B cell (primary cell): ENCODE measurements at places on chromosomes 16 and 17. TPM values are rescaled to one million over a fixed set of nuclear protein-coding genes. Genes with fewer than 3 reads are reported as not detected.

DNA sequence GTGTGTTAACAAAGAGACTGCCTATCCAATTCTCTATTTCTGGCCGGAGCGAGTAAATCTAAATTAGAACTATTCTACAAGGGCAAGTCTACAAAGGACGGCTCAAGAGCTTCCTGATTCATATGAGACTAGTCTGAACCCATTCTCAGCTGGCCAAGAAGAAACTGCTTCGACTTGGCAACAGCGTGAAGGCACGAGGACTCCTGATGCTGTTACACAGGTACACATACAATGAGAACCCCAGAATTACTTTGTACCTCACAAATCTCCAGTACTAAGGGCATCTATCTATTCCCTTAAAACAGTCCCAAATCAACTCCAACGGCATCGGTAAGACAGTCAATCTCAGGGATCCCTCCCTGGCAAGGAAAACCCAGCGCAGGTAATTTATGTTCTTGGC, 1.5 kb downstream of the CRK start:
- peaks cover 22% of the 10 kb centered on the region for H3K4me1 ChIP-seq
- no peak overlapping the region for H3K27ac ChIP-seq
- H3K36me3 ChIP-seq, result peaks cover 4% of the 10 kb centered on the region
- peak overlapping the region; percentile 68 for H3K4me3 ChIP-seq
- DNase-seq, result no peak

- H3K4me3 ChIP-seq, result no peak overlapping the region
- no peaks in the 10 kb centered on the region for H3K36me3 ChIP-seq
- DNase-seq, result no peak
- no peaks in the 10 kb centered on the region for H3K4me1 ChIP-seq
Measured at GRCh38 chr17:5809580-5810188, 225.4 kb upstream of the NLRP1 start.

- no peak overlapping the region for H3K27ac ChIP-seq
- no peak overlapping the region for H3K4me3 ChIP-seq
- no peak for DNase-seq
- H3K27me3 ChIP-seq, result no peaks in the 10 kb centered on the region
Measured at GRCh38 chr16:54522584-54522983, 236.0 kb upstream of the IRX3 start.

DNA sequence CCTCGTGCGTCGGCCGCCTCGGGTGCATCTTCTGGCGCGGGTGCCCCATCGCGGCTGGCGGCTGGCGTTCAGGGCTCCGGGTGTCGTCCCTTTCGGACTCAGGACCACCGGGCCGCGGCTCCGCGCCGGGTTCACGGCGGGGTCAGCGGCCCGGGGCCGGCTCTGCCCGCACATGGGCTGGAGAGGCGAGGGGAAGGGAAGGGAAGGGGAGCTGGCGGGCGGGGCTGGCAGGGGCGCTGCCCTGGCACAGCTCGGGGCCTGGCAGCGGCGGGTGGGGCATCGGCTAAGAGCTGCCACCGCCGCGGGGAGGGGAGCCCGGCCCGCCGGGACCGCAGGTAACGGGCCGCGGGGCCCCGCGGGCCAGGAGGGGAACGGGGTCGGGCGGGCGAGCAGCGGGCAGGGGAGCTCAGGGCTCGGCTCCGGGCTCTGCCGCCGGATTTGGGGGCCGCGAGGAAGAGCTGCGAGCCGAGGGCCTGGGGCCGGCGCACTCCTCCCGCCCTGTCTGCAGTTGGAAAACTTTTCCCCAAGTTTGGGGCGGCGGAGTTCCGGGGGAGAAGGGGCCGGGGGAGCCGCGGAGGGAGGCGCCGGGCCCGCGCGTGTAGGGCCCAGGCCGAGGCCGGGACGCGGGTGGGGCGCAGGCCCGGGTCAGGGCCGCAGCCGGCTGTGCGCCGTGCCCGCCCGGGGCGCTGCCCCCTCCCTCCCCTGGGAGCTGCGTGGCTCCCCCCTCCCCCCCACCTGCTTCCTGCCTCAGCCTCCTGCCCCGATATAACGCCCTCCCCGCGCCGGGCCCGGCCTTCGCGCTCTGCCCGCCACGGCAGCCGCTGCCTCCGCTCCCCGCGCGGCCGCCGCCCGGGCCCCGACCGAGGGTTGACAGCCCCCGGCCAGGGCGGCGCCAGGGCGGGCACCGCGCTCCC, 646 bp downstream of the HIC1 start:
- peak overlapping the region; percentile 52 for H3K4me3 ChIP-seq
- no peaks in the 10 kb centered on the region for H3K36me3 ChIP-seq
- H3K27me3 ChIP-seq, result no peaks in the 10 kb centered on the region

- peaks cover 56% of the 10 kb centered on the region for H3K36me3 ChIP-seq
- no peaks in the 10 kb centered on the region for H3K4me1 ChIP-seq
- no peaks in the 10 kb centered on the region for H3K27me3 ChIP-seq
- DNase-seq, result no peak
- no peak overlapping the region for H3K27ac ChIP-seq
- H3K4me3 ChIP-seq, result no peak overlapping the region
Measured at GRCh38 chr16:23410176-23410575, 42.8 kb downstream of the COG7 start.

DNA sequence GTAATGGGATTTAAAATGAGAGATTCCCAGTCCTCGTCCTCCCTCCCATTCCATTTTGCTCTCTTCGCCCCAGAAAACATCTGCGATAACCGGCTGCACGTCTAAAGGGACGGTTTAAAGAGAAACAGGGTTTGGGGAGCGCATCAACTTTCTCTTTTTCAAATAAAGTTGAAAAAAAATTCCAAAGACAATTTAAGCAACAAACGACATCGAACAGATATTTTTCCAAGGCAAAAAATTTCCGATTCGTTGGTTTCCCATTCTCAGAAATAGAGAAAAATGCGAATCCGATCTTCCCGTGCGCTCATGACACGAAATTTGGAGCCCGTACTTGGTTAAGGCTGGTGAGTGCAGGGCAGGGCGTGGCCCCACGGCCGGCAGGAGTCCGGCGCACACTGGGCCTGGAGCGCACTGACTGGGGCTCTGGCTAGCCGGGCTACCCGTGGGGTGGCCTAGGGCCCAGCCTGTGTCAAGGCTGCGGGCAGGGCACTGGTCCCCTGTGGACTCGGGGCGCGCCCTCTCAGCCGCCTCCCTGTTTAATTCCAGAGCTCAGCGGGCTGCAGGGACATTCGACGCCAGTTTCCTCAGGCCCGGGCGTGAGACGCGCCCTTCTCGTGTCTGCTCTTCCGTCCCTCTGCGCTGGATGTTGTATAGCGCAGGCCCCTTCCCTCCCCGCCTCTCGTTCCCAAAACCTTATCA, 17.9 kb upstream of the ZFHX3 start:
- H3K36me3 ChIP-seq, result no peaks in the 10 kb centered on the region
- H3K4me3 ChIP-seq, result no peak overlapping the region
- H3K27ac ChIP-seq, result no peak overlapping the region
- peaks cover 43% of the 10 kb centered on the region for H3K4me1 ChIP-seq
- no peak for DNase-seq
- peaks cover 72% of the 10 kb centered on the region for H3K27me3 ChIP-seq

DNA sequence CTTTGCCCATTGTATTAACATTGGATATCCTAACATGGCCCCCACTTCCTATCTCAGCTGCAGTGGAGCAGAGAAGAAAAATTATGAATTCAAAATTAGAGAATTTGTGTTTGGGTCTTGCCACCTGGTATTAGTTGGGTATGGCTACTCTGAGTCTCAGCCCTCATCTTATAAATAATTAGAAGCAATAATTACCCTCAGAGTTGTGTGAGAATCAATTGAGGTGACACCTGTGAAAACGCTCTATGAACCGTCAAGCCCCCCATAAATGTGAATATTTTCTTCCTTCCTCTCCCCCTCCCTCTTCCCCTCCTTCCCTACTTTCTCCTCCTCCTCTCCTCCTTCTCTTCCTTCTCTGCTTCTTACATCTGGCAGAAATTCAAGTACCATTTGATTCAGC, 8.9 kb upstream of the TOB1 start:
- H3K36me3 ChIP-seq, result no peaks in the 10 kb centered on the region
- peaks cover 22% of the 10 kb centered on the region for H3K4me1 ChIP-seq
- no peak for DNase-seq
- no peak overlapping the region for H3K27ac ChIP-seq
- no peaks in the 10 kb centered on the region for H3K27me3 ChIP-seq
- H3K4me3 ChIP-seq, result no peak overlapping the region

GRCh38 chr17:80464486-80464885, 11.9 kb downstream of the NPTX1 start:
- H3K27ac ChIP-seq, result no peak overlapping the region
- no peaks in the 10 kb centered on the region for H3K4me1 ChIP-seq
- no peaks in the 10 kb centered on the region for H3K36me3 ChIP-seq
- peaks cover 17% of the 10 kb centered on the region for H3K27me3 ChIP-seq
- no peak overlapping the region for H3K4me3 ChIP-seq

Gene TP53TG3C
- total RNA-seq, result not detected in 2 replicates

DNA sequence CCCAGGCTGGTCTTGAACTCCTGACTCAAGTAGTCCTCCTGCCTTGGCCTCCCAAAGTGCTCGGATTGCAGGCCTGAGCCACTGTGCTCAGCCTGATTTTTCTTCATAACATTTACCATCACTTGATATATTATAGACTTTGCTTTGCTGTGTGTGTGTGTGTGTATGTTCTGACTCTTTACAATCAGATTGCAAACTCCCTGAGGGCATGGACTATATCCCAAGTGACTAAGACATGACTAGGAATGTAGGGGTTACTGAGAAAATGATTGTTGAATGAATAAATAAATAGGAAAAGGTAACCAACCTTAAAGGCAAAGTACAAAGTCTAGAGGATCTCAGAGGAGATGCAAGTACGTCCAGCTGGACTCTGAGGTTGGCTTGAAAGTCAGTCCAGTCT, 9.6 kb upstream of the OR2C1 start:
- H3K36me3 ChIP-seq, result no peaks in the 10 kb centered on the region
- no peak overlapping the region for H3K27ac ChIP-seq
- no peak for DNase-seq

DNA sequence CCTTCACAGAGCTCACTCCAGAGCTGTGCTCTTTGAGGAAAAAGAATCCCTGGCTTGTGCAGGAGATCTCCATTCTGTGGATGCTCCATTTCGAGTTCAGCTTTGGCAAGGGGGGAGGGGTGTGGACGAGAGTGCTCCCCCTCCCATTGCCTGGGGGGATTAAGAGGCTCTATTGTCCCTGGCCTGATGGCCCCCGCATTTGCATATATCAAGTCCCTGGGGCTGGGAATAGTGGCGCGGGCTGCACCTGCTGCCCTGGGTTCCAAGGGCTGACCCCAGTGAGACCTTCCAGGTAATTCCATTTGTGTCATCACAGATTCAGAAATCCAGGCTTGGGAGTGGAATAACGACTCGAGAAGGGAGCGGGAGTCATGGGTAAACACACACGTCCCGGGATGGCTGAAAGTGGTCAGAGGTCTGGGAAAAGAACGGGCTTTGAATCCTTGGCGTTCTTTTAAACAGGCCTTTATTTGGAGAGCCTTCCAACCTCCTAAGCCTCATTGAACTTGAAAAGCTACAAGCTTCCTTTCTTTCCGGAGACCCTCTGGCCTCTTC, 479.3 kb downstream of the HS3ST3B1 start:
- H3K36me3 ChIP-seq, result no peaks in the 10 kb centered on the region
- no peak overlapping the region for H3K4me3 ChIP-seq
- no peak for DNase-seq
- no peaks in the 10 kb centered on the region for H3K4me1 ChIP-seq
- peaks cover 3% of the 10 kb centered on the region for H3K27me3 ChIP-seq
- H3K27ac ChIP-seq, result no peak overlapping the region

DNA sequence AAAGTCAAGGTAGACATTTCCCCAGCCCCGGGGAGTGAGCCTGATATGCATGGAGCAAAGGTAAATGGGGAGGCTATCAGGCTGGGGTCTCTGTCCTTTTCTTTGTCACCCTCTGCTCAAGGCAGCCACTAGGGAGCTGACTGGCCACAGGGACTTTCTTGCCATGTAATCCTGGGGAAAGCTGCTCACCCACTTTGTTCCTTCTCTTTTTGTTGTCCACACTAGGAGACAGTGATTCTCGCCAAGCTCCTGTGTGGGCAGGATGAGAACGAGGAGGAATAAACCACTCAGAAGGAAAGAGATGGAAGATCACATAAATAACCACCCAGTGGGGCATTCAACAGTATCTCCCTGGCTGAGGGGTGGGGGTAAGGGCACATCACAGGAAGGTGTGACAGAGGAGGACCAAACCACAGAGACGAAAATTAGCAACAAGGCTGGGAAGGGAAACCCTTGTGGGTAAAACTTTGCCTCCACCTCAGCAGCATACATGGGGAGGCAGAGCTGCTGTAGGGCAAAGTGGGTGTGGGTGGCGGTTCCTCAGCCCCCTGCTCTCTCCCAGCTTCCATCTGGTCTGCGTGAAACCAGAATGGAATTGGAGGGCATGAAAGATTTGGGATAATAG, 26.2 kb upstream of the CCL1 start:
- H3K27me3 ChIP-seq, result no peaks in the 10 kb centered on the region
- no peak for DNase-seq
- H3K4me1 ChIP-seq, result no peaks in the 10 kb centered on the region
- H3K4me3 ChIP-seq, result no peak overlapping the region

Gene KCNG4
- not detected in 2 replicates for total RNA-seq

DNA sequence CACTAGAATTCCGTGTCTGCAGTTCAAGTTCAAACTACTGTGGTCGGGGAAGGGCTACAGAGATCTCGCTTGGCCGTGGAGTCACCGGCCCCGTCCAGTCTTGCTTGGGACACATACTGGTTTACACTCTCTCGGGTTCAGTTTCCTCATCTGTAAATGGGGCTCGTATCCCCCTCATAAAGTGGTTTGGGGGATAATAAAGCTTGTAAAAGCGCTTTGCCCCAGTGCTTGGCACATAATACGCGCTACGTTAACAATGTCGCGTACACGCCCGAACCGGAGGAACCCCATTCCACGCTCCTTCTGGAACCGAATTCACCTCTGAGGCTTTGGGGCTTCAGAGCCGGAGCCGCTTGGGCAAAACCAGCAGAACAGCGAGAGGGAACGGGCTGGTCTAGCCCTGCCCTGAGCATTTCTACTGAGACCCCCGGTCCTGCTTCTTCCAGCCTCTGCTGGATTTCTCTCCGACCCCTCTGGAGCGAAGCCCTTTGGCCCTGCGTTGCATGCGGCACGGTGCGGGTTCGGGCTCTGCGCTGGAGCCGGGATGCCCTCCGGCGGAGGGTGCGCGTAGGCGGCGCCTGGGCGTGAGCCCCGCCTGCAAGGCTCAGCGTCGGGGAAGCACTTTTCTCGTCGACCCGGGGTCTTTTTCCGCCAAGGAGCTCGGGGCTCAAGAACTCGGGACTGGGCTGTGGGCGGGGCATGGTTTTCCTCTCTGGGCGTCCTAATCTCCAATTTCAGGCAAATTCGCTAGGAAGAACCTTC, 26.1 kb upstream of the HOXB13 start:
- H3K27me3 ChIP-seq, result peaks cover 80% of the 10 kb centered on the region
- peaks cover 41% of the 10 kb centered on the region for H3K4me1 ChIP-seq
- H3K36me3 ChIP-seq, result no peaks in the 10 kb centered on the region
- no peak overlapping the region for H3K4me3 ChIP-seq
- no peak overlapping the region for H3K27ac ChIP-seq
- DNase-seq, result peak; percentile 42

GRCh38 chr17:81517009-81517338, 4.4 kb upstream of the ACTG1 start:
- peaks cover 37% of the 10 kb centered on the region for H3K4me1 ChIP-seq
- no peaks in the 10 kb centered on the region for H3K27me3 ChIP-seq
- no peak for DNase-seq
- H3K27ac ChIP-seq, result peak overlapping the region; percentile 98
- H3K4me3 ChIP-seq, result peak overlapping the region; percentile 76
